ENCODE measurements at places on chromosomes 1 and 21. TPM values are rescaled to one million over a fixed set of nuclear protein-coding genes. Genes with fewer than 3 reads are reported as not detected.

Gene IFNAR1
- total RNA-seq: 60.9 TPM

Gene OPRD1
- total RNA-seq: not detected

GRCh38 chr1:30645807-30646206 is 77.6 kb downstream of the MATN1 start:
- no peak overlapping the region for H3K27ac ChIP-seq
- DNase-seq: no peak
- no peaks in the 10 kb centered on the region for H3K4me1 ChIP-seq
- H3K4me3 ChIP-seq: no peak overlapping the region
- H3K27me3 ChIP-seq: no peaks in the 10 kb centered on the region

GRCh38 chr21:43734928-43735229 is 15.9 kb downstream of the PDXK start:
- DNase-seq: no peak
- H3K36me3 ChIP-seq: no peaks in the 10 kb centered on the region
- no peak overlapping the region for H3K4me3 ChIP-seq
- H3K27me3 ChIP-seq: no peaks in the 10 kb centered on the region
- H3K4me1 ChIP-seq: peaks cover 2% of the 10 kb centered on the region

Gene CD1B
- total RNA-seq: 0.60 TPM

Gene NBPF12
- 13.3 TPM for total RNA-seq

DNA sequence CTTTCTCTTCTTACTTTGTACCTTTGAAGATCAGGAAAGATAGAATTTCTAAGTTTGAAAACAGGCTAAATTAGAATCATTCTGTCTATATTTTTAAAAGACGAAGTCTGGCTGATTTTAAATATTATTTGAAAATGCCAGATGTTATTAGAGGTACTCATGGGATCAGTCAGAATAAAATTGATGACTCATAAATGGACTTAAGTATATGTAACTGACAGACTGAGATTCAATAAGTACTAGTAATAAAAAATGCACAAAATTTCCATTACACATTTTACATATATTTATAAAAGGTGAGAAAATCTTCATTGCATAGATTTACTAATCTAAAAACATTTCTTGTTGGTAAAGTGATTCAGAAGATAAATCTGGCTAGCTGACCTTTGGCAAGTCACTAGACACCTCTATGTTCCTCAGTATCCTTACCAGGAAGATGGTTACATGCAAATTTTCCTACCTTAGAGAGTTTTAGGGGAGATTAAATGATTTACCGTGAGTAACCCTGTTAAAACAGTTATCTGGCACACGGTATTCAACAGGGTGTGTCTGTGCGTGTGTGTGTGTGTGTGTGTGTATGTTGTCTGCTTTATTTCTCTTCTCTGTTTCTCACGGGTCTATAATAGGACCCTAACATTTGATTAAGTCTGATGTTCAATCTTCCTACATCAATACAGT is 189.0 kb downstream of the RUNX1 start:
- H3K27me3 ChIP-seq: no peaks in the 10 kb centered on the region
- no peaks in the 10 kb centered on the region for H3K36me3 ChIP-seq
- H3K4me1 ChIP-seq: peaks cover 5% of the 10 kb centered on the region
- H3K4me3 ChIP-seq: no peak overlapping the region
- H3K27ac ChIP-seq: no peak overlapping the region

DNA sequence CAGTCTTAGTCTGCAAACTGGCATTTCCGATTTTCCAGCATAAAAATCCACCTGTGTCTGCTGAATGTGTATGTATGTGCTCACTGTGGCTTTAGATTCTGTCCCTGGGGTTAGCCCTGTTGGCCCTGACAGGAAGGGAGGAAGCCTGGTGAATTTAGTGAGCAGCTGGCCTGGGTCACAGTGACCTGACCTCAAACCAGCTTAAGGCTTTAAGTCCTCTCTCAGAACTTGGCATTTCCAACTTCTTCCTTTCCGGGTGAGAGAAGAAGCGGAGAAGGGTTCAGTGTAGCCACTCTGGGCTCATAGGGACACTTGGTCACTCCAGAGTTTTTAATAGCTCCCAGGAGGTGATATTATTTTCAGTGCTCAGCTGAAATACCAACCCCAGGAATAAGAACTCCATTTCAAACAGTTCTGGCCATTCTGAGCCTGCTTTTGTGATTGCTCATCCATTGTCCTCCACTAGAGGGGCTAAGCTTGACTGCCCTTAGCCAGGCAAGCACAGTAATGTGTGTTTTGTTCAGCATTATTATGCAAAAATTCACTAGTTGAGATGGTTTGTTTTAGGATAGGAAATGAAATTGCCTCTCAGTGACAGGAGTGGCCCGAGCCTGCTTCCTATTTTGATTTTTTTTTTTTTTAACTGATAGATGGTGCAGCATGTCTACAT is 2.5 kb upstream of the OLFML3 start:
- DNase-seq: peak; percentile 63
- no peak overlapping the region for H3K4me3 ChIP-seq
- H3K36me3 ChIP-seq: peaks cover 19% of the 10 kb centered on the region
- no peak overlapping the region for H3K27ac ChIP-seq
- no peaks in the 10 kb centered on the region for H3K4me1 ChIP-seq
